ENCODE measurements at places on chromosomes 7 and 10.

DNA sequence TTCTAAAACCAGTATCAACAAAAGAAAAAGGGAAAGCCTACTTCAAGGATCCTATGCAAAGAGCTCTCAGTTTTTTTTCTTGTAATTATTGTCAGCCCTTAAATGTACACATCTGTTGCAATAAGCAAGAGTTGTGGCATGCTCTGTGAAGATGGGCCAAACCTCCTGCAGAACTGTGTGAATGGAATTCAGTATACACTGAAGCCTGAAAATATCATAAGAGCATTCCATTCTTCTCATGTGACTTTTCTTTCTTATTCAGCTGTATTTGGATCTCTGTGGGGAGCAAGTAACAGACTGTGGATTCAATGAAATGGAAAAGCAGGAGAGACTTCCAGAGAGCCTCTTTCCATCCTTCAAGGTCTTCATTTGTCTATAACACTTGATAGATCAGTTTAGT is 130.7 kb downstream of the SAMD9 start:
- DNase-seq = no peak

- no peak for DNase-seq
Observed at GRCh38 chr7:13946181-13946580, 43.3 kb downstream of the ETV1 start.

DNA sequence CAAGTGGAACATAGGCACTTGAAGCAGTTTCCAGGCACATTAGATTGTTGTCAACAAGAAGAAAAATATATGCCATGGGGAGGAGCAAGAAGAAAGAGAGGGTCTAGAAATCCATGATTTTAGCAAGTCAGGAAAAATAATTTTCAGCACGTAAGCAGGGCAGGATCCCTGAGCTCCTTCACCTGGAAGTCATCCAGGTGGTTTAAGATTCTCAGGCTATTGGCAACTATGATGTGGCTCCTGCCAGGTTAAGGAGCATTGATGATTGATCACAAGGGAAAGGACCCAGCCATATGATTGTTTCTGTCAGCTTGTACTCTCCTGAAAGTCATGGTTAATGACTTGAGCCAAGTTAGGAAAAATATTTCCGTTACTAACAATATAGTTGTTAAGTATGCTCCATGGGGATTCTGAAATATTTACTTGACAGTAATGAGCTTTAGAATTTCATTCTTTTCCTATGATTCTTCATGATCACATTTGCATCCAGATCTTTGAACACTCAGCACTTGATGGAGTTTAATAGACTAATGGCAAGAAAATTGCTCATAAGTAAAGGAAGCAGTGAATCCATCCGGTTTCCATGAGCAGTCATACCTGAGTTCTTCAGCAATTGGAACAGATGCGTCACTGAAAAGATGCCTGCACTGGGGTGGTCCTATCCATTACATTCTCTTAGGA is 209.1 kb downstream of the BICC1 start:
- DNase-seq = no peak

DNA sequence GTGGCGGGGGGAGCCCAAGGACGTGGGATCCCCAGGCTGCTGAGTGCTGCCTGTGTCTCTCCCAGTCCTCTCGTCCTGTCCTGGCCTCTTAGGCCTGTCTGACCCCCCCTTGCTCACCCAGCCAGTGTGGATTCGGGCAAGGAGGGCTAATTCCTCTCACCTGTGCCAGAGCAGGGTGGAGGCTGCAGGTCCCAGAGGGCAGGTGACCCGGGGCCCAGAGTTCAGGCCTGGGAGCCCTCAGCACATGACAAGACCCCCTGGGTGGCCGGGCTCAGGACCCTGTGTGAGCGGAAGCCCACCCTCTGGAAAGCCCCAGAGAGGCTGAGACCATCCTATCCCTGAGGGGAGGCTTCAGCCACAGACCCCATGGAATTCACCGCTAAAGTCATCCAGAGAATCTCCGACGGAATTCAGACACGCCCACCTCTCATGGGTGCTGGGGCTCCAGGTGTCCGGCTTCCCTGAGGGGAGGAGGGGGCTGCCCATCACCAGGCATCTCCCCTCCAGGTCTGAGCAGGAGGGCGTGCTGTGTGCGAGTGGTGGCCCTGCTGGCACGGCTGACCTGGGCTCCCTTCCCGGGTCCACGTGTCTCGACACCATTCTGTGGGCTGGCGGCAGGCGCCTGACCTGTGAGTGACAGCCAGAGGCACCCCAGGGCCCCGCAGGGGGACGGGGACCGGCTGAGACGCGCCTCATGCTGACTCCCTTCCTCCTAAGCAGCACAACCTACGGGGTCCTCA is 5.0 kb downstream of the KNDC1 start:
- DNase-seq = no peak

- DNase-seq = no peak
Observed at GRCh38 chr7:34902182-34902581, 135.1 kb downstream of the DPY19L1 start.

DNA sequence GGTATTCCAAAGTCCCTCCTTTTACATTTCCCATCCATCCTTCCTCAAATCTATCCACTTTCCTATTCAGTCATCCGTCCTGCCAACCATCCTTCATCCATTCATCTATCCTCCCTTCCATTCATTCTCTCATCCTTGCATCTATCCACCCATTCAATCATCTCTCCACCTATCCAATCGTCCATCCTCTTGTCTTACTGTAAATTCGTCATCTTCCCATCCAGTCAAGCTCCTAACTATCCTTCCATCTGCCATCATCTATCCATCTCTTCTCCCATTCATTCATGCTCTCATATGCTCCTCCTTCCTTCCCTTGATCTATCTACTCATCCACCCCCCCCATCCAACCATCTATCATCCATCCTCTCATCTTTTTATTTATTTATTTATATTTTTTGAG is 5.0 kb downstream of the CALHM3 start:
- DNase-seq = no peak

GRCh38 chr10:33945051-33945450 is 610.6 kb upstream of the NRP1 start:
- DNase-seq = no peak

DNA sequence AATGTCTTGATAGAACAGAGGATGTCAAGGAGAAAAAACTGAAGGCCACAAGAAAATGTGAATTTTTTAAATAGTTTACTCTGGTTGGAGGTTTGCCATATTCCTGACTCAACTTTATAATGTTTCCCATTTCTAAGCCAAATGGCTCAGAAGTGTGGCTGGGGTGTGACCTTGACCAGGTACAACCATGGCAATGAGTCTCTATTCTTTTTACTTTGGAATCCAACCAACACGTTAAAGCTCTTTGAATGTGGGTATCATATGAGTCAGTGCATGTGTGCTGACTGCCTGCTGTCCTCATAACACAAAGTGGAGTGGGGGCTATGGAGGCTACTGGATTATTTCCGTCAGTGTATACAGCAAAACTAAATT is 33.5 kb upstream of the DLD start:
- no peak for DNase-seq

GRCh38 chr7:1354661-1355567 is 104.4 kb downstream of the MICALL2 start:
- no peak for DNase-seq

- DNase-seq = no peak
Observed at GRCh38 chr7:106621393-106622132, 39.4 kb downstream of the CCDC71L start.

GRCh38 chr10:94500063-94500462 is 45.5 kb upstream of the HELLS start:
- no peak for DNase-seq

- DNase-seq = no peak
Observed at GRCh38 chr7:103068414-103069403, 5.9 kb downstream of the FBXL13 start.

DNA sequence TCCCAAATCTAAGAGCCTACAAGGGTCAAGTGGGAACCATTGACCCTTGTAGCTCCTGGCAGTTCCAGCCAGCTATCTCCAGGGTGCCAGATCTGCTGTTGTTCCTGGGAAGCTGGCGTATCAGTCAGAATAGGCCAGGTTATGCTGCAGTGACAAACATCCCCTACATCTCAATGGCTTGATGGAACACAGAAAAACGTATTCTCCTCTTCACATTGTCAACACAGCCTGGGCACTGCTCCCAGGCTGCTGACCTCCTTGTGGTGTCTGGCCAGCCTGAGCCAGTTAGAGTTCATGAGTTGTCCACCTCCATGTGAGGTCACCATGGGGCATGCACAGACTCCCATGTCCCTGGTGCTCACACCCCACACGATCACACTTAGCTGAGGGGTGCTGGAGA is 9.5 kb upstream of the TNRC18 start:
- no peak for DNase-seq

DNA sequence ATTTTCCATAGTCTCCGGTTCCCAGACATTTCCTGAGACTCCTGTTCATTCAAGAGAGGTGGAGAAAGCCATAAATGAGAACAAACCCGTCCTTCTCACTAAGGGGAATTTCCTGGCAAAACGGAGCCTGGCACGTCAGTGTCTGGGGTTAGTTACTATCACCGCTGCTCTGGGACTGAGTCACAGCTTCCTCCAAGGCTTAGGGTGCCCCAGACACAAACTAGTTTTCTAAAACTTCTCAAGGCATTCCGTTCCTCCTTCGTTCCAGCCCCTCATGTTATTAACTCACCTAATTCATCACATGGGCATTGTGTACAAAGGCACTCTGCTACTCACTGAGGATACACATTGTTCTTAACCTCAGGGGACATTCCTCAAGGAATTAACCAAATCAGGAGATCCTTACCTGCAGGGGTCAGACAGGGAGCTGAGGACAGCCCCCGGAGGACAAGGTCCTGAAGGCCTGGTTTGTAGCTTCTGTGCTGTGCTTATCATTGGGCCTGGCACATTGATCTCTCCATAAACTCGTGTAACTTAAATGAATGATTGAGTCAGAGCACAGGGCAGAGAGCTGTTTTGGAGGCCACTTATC is 103.0 kb upstream of the KLF6 start:
- no peak for DNase-seq

Measured in coronary artery (tissue), 2 donors.